ENCODE measurements at places on chromosomes 3 and 15.

GRCh38 chr3:19539518-19540392 lies 391.4 kb downstream of the KCNH8 start:
- DNase-seq = no peak

DNA sequence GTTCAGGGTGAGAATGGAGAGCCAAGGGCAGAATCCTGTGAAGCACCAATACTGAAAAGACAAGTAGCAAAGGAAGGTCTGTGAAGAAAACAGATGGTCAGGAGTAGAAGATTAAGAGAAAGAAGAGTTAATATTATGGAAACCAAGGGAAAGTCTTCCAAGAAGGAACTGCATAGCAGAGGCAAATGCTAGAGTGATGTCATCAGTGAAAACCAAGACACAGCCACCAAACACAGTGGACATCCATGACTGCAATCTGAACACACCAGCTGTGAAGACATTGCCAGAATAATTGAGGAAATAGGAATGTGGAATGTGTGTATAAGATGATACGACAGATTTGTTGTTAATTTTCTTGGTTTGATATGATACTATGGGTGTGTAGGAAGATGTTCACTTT lies 26.8 kb upstream of the ZBTB38 start:
- no peak for DNase-seq

DNA sequence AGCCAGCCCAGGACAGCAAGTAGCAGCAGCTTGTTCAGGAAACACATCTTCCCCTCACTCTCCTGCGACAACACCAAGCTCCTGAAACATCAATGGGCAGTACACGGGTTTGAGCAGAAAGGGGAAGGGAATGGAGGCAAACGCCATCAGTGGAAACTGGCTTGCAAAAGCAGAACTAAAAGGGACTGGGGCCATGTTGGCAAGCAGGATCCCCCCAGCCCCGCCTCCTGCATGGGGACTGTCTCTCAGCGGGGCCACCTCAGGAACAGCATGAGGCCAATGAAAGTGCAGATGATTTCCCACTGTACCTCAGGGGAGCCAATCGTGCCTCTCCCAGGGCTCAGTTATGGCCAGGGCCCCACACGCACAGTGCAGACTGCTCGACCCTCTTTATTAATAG lies 6.8 kb downstream of the CDAN1 start:
- no peak for DNase-seq

GRCh38 chr3:139585820-139586219 lies 46.3 kb upstream of the RBP1 start:
- no peak for DNase-seq

DNA sequence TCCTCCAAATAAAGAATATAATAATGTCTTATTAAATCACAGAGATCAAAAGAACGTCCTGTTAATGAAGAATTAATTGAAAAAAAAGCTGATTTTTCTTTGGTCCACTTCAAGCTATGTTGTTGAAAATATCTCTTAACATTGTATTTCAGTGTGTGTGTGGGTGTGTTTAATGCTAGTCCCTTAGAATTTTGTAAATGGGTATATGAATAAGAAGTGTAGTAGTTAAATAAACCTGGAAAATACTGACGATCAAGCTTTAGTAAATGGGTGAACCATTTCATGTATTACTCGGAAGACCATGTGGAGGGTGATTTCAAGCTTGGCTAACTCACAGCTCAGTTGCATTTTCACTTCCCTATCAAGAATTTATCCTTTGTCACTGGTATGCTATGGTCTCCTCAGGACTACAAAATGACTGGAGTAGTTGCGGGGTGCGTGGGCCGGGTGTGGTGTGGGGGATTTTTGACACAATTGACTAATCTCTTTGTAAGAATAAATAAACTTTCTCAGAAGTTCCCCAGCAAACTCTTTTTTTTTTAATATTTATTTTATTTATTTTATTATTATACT lies 586.4 kb downstream of the GRM7 start:
- no peak for DNase-seq

DNA sequence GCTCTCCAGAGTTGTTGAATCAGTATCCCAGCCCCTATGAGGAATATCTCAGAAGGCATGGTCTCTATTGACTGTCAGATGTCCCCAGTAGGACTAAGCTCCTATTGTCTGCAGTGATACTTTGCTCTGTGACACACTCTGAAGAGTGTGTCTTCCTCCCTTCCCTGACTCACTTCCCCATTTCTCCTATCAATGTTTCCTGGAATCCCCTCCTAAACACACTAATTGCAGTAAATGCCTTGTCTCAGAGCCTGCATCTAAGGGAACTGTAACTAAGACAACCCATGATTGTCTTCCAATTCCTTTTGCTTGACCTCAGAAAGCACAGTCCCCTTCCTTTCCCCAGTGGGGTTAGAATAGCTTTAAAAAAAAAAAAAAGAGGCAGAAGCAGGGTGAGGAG lies 397.3 kb upstream of the PROK2 start:
- DNase-seq = no peak

- DNase-seq = no peak
These were observed 23.9 kb upstream of the GRIP2 start for GRCh38 chr3:14563946-14564539.

GRCh38 chr15:41553731-41554130 lies 5.3 kb upstream of the TYRO3 start:
- DNase-seq = no peak

DNA sequence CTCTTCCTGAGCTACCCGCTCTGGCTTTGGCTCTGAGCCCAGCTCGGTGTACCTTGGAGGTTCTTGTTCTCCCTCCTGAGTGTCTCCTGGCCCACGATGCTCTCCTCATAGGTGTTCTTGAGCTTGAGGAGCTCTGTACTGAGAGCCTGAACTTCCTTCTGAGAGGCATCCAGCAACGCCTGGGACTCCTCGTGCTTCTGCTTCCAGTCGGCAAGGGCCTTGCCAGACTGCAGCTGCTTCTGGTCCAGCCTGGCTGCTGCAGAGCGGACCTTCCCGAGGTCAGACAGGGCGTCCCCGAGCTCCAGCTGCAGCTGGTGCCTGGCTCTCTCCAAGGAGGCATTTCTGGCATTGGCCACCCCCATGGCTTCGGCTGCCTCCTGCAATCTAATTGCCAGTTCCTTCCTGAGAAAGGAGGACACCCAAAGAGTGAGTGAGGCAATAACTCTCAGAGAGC lies 99.8 kb downstream of the MYH15 start:
- DNase-seq = no peak

- no peak for DNase-seq
These were observed 261.1 kb downstream of the MEX3B start for GRCh38 chr15:81784751-81785150.

DNA sequence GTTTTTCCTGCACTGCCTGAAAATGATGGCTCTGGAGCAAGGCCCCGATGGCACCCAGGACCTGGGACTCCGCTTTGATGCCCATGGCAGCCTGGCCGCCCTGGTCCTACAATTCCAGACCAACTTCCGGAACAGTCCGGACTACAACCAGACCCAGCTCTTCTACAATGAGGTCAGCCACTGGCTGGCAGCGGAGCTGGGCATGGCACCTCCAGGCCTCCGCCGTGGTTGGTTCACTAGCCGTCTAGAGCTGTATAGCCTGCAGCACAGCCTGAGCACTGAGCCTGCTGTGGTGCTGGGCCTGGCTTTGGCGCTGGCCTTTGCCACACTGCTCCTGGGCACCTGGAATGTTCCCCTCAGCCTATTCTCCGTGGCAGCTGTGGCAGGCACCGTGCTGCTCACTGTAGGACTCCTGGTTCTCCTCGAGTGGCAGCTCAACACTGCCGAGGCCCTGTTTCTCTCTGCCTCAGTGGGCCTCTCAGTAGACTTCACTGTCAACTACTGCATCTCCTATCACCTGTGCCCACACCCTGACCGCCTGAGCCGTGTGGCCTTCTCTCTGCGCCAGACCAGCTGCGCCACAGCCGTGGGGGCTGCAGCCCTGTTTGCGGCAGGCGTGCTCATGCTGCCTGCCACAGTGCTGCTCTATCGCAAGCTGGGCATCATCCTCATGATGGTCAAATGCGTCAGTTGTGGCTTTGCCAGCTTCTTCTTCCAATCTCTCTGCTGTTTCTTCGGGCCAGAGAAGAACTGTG lies 10.9 kb downstream of the DISP2 start:
- DNase-seq = no peak

DNA sequence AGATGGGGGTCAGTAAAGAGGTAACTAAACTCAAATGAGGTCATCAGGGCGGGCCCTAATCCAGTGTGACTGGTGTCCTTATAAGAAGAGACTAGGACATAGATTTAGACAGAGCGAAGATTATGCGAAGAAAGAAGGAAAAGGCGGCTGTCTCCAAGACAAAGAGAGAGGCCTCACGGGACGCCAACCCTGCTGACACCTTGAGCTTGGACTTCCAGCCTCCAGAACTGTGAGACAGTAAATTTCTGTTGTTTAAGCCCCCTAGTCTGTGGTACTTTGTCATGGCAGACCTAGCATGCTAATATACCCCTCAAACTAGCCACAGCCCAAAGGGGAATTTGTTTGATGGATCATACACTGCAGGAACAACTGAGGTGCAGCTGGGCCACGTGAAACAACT lies 183.0 kb downstream of the ABHD5 start:
- DNase-seq = no peak

DNA sequence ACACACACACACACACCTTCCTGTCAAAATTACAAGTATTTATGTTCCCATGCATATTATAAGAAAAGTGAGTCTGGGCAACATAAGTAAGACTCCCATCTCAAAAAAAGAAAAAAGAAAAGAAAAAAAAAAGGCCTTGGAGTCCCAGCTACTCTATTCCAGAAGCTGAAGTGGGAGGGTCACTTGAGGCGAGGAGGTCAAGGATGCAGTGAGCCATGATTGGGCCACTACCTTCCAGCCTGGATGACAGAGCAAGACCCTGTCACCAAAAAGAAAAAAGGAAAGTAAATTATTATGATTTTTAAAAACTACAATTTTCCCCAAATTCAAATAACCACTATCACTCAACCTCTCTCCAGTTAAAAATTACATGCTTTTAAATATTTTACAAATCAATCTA lies 113.1 kb downstream of the STAG1 start:
- DNase-seq = no peak

- no peak for DNase-seq
These were observed 36.0 kb downstream of the ATP13A5 start for GRCh38 chr3:193342551-193342950.

GRCh38 chr15:83973816-83974215 lies 261.8 kb upstream of the GOLGA6L4 start:
- peak; percentile 11 for DNase-seq

- DNase-seq = peak; percentile 22
These were observed 16.5 kb upstream of the LAMP3 start for GRCh38 chr3:183178833-183179549.

DNA sequence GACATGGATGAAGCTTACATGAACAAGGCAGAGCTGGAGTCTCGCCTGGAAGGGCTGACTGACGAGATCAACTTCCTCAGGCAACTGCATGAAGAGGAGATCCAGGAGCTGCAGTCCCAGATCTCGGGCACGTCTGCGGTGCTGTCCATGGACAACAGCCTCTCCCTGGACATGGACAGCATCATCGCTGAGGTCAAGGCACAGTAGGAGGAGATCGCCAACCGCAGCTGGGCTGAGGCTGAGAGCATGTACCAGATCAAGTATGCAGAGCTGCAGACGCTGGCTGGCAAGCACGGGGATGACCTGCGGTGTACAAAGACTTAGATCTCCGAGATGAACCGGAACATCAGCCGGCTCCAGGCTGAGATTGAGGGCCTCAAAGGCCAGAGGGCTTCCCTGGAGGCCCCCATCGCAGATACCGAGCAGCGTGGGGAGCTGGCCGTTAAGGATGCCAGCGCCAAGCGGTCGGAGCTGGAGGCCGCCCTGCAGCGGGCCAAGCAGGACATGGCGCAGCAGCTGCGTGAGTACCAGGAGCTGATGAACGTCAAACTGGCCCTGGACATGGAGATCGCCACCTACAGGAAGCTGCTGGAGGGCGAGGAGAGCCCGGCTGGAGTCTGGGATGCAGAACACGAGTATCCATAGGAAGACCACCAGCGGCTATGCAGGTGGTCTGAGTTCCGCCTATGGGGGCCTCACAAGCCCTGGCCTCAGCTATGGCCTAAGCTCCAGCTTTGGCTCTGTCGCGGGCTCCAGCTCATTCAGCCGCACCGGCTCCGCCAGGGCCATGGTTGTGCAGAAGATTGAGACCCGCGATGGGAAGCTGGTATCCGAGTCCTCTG lies 77.6 kb downstream of the CLDN11 start:
- DNase-seq = no peak

- DNase-seq = no peak
These were observed 305.6 kb upstream of the STT3B start for GRCh38 chr3:31227131-31227562.

DNA sequence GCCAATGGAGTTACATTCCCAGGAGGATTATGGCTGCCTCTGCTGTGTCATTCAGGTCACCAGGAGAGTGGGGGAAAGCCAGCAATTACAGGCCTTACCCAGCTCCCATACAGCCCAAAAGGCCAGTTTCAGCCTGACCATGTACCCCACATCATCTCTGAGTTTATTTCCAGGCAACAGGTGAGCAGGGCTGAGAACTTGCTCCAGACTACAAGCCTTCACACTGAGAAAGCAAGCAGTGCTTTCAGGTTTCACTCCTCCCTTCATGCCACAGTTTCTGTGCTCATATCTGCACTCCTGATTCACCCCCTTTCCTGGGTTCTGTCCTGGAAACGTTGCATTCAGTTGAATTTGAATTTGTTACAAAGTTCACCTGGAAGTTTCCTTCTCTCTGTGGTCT lies 68.1 kb upstream of the ABI3BP start:
- DNase-seq = no peak

- peak; percentile 61 for DNase-seq
These were observed 76.8 kb downstream of the CHCHD4 start for GRCh38 chr3:14047841-14048240.

- peak; percentile 13 for DNase-seq
These were observed 60.8 kb upstream of the ANKRD34C start for GRCh38 chr15:79221696-79222095.

DNA sequence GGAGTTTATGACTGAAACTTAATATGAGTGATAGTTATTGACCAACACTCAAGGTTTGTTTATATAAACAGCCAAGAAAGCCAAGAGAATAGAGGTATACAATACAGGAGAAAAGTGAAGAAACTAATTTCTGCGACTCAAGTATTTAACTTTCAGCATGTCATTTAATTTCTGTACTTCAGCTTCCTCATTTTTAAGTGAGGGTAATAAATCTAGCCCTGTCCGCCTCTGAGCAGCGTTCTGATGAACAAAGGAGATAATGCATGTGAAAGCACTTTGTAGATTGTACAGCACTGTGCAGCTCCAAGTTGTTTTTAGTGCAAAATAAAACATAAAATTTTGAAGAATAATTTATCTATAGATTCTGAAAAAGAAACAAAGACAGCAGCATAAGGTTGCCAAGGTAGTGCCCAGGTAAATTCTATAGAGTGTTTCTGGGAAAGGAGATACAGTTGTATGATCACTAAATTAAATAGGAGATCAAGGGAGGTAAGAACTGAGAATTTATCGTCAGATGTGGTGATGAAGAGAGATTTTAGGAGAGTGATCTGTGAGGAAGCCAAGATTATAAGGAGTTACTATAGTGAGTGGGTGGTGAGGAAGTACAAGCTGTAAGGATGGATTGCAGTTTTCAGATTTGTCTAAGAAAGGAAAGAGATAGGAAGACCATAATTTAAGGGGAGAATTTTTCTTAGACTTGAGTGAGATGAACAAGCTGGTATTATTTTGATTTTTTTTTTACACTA lies 71.3 kb downstream of the RASA2 start:
- DNase-seq = no peak

Measured in bronchial epithelial cell (primary cell).